ENCODE measurements at places on chromosomes 3 and 15.

GRCh38 chr15:52520421-52520820 is 8.3 kb downstream of the MYO5A start:
- DNase-seq, result no peak

- peak; percentile 73 for DNase-seq
Observed at GRCh38 chr3:127551178-127551577, 39.4 kb downstream of the TPRA1 start.

GRCh38 chr15:79378394-79379109 is 53.6 kb upstream of the MINAR1 start:
- DNase-seq, result no peak

DNA sequence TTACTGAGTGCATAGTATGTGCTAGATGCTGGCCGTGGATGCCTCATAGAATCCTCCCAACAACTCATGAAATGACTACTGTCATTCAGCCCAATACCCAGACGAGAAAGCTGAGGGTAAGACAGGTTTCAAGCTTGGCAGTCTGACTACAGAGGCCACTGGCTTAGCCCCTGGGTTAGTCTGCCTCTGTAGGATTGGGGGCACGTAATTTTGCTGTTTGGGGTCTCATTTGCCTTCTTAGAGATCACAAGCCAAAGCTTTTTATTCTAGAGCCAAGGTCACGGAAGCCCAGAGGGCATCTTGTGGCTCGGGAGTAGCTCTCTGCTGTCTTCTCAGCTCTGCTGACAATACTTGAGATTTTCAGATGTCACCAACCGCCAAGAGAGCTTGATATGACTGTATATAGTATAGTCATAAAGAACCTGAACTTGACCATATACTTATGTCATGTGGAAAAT is 1.0 kb upstream of the CCR5 start:
- DNase-seq, result no peak

- DNase-seq, result peak; percentile 32
Observed at GRCh38 chr3:124602980-124603627, 127.1 kb upstream of the UMPS start.

DNA sequence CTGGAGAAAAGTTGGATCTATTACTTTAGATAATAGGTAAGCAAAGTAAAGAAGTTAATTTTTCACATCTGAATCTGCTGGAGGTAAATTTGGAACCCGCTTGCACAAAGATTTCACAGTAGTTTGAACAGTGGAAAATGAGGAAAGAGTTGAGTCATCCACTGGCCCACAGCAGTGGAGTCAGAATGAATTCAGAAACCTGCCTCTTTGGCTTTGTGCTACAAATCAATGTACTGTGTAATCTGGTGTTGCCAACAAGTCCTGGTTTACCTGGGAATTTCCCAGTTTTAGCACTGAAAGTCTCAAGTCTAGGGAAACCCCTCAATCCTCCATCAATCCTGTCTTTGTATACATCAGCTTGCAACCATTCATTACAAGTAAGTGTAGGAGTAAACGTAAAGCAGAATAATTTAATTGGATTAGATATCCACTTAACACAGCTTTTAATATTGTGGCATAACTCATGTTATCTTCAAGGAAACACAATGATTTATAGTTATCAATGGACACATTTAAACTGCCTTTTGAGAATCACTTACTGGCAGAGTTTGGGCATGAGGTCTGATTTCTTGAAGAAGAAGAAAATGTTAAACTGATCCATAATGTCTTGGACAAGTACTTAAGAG is 100.6 kb downstream of the DCLK3 start:
- DNase-seq, result no peak

DNA sequence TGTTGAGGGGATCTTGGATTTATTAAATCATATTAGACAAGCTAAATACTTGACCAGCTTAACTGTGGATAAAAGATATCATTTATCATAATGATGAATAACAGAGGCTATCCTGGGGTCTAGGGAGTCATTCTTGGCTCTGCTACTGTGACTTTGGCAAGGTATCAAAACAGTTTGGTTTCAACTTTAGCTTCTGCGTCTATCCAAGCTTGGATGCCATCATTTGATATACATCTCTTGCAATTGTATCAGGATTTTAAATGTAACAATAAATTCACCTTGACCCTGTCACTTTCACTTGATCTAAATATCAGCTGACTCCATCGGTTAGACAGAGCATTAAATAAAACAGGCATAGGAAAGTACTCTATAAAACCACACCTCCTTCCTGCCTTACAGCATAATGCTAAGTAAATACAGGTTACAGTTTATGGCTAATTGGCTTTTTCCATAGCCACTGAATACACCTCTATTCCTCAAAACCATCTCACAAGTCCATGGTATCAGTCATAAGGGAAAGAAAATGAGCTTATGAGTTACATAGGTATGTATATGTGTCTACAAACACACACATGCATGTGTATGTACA is 262.9 kb downstream of the CTNNB1 start:
- peak; percentile 32 for DNase-seq

DNA sequence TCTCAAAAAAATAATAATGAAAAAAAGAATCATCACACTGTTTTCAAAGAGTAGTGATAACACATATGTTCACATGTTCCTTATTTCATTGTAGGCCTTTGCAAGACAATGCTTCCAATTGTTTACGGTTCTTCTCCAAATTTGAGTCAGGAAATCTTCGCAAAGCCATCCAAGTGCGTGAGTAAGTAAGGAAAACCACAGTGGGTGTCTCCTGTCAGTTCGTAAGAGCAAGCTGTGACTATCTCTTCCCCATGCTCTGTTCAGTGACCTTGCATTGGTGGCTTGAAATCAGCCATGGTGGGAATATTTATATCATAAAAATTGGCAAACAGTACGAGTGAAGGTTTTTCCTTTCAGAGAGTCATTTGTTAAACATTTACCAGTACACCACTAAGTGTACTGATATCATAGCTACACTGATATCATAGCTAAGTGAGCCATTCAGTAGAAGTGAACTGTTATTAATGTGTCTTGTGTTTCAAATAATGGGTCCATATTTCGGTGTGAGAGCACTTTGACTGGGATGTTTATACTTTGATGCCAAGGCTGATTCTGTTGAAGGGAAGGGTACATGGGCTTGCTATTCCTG is 187.3 kb downstream of the AGBL1 start:
- DNase-seq, result no peak

DNA sequence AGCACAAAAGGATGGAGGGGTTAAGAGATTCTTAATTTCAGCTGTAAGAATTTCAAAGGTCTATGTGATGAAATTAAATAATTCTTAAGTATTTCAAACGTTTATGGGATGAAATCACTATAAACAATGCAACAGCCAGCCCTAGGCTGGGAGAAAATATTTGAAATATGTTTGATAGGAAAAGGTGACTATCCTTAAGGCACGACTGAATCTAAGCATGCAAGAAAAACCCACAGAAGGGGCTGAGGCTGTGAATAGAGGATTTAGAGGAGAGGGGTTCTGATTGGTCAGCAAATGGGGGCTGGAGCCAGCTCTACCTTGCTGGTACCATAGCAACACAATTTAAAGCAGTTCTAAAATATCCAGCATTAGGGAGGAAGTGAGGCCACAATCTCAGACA is 220.8 kb upstream of the ATP10A start:
- no peak for DNase-seq

DNA sequence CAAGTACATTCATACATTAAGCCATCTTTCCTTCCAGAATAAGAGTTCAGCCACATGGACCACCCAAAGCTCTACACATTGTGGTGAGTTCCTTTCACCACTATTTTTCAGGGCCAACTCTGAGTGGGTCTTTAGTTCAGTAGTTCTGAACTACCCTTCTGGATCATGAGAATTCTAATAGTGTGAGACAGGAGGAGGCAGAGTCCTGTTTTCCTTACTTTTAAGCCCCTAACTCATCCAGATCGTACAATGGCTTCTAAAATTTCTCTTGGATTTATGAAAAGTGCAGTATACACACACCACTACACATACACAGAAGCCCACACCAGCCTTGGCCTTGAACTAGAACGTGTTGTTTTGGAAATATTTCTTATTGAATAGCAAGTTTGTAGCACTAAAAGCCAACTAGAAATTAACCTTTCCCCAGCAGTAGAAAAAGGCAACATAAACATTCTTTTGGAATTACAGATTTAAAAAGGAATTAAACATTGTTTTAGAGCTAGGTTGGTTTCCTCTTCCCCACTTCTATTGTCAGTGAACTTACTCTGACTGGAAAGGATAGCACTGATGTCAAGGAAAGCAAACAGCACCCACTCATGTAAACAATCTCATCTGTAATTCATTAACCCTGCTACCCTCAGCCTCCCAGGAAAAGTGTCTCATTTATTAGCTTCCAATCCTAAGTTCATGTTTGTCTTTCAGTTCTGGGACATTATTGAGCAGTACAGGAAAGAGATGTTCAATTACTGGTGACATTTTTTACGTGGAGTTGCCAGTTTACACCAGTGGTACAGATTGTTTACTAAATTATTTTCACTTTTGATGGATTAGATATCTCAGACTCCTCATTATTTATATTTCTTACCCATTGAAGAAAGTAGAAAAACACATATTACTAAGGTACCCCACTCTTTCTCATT is 95.7 kb upstream of the AGTR1 start:
- no peak for DNase-seq

- no peak for DNase-seq
Observed at GRCh38 chr15:77564938-77565337, 67.8 kb downstream of the LINGO1 start.

GRCh38 chr3:94070341-94070911 is 7.6 kb downstream of the NSUN3 start:
- no peak for DNase-seq

DNA sequence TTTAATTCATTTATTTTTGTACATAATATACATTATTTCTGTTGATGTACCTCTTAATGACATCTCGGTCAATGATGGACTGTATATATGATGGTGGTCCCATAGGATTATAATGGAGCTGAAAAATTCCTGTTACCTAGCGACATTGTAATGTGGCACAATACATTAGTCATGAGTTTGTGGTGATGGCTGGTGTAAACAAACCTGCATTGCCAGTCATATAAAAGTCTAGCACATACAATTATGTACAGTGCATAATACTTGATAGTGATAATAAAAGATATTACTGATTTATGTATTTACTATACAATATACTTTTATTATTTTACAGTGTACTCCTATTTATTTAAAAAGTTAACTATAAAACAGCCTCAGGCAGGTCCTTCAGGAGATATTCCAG is 15.1 kb downstream of the TTC14 start:
- no peak for DNase-seq

DNA sequence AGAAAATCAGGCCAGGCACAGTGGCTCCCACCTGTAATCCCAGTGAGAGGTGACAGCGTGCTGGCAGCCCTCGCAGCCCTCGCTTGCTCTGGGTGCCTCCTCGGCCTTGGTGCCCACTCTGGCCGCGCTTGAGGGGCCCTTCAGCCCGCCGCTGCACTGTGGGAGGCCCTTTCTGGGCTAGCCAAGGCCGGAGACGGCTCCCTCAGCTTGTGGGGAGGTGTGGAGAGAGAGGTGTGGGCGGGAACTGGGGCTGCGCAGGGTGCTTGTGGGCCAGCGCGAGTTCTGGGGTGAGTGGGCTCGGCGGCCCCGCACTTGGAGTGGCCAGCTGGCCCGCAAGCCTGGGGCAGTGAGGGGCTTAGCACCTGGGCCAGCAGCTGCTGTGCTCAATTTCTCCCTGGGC is 252.6 kb downstream of the FOXP1 start:
- DNase-seq, result no peak

DNA sequence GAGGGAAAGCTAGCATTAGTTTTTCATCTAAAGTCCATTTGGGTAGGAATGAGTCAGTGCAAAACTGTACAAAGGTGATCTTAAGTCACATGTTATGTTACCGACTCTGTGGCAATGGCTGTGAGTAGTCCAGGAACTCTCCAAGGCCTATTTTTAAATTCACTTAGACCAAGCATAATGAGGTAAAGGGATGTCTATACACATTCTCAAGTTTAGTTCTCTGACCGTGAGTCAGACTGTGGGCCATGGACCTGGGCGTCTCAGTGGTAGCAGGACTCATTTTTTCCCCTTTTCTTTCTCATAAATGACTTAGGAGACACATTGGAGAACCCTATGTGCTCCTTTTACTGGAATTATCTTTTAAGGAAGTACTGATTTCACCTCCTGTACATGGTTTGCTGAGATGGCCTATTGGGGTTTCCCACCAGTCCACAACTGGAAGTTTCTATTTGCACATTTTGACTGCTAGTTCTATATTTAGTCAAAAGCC is 488.7 kb upstream of the TPRG1 start:
- DNase-seq, result no peak

- DNase-seq, result no peak
Observed at GRCh38 chr15:36156879-36157427, 422.5 kb upstream of the CDIN1 start.

GRCh38 chr15:48330855-48331795 is at the start of gene DUT:
TSS of gene DUT (plus strand) at chr15:48331429. CDS start at chr15:48331516, 87 bp downstream.
- peak; percentile 64 for DNase-seq

DNA sequence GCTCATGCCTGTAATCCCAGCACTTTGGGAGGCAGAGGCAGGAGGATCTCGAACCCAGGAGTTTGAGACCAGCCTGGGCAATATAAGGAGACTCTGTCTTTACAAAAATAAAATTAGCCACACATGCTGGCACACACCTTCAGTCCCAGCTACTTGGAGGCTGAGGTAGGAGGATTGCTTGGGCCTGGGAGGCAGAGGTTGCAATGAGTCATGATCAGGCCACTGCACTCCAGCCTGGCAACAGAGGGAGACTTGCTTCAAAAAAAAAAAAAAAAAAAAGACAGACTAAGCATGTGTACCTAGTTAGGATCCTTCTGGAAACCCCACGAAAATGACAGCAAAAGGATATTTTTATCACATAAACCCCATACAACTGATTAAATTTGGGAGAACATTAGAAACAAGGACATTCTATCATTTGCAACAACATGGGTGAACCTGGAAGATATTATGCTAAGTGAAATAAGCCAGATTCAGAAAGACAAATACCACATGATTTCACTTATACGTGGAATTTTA is 44.9 kb downstream of the METTL6 start:
- DNase-seq, result no peak

DNA sequence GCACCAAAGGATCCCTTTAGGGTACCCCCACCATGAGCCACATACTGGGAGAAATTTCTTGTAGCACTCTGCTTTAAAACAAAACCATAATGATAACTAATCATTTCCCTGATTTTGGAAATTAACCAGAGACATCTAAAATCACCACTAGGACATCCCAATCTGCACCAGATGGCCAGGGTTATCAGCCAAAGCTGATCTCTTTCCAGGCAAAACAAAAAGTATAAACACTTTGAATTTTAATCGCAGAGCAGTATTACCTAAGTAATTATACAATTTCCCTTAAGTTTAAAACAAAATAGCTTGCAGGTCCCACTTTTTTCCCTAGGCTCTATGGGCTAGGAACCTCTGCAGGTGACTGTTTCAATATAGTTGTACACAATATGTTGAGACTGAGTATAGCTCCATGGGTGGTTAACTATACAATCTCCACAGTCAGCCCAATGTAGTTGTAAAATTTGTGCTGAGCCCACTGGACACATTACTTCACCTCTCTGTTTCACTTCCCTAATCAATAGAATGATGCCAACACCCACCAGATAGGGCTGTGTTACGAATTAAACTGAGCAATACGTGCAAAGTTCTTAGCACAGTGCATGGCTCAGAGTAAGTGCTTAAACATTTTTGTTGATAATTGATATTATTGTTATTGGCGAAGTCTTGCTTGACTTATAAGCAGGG is 629 bp upstream of the NOX5 start:
- no peak for DNase-seq

- no peak for DNase-seq
Observed at GRCh38 chr3:37773911-37774310, 87.8 kb upstream of the CTDSPL start.

- peak; percentile 85 for DNase-seq
Observed at GRCh38 chr3:79019137-79019923, 748.5 kb downstream of the ROBO1 start.

- DNase-seq, result no peak
Observed at GRCh38 chr3:181725830-181726229, 14.1 kb downstream of the SOX2 start.
